ENCODE measurements at places on chromosomes 2 and 18.

DNA sequence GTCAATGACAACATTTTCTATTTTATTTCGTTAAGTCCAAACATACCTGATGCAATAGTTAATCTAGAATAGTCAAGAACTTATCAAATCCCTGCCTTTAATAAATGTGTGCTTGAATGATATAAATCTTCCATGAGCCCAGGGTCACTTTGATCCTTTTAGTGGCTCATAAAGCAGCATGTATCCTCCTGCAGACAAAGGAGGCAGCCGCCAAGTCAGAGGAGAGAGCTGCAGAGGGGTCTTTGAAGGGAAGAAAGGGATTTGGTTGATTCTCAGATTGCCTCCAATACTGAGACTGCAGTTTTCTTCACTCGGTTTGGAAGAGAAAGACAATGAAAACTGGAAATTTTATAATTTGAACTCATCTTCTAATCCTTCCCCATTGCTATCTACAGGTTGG lies 378.4 kb upstream of the PIK3C3 start:
- DNase-seq: no peak

- peak; percentile 67 for DNase-seq
These were observed 58.1 kb upstream of the PELI1 start for GRCh38 chr2:64202206-64202845.

DNA sequence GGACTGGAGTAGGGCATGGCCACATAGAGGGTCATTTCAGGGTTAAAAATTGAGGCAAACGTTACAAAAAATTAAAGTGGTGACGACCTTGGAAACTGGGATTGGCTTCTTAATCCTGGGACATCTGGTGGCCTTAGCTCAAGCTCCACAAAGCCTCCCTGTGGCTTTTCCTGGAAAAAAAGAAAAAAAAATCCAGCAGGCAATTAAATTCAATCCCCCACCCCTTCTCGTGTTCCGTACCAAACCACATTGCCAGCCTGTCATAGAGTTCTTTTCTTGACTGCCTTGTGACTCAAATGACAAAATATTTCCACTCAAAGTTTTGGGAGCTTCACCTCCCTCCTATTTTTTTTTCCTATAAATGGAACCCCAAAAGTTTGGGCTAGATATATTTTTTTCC lies 195.6 kb downstream of the HRH4 start:
- DNase-seq: no peak

DNA sequence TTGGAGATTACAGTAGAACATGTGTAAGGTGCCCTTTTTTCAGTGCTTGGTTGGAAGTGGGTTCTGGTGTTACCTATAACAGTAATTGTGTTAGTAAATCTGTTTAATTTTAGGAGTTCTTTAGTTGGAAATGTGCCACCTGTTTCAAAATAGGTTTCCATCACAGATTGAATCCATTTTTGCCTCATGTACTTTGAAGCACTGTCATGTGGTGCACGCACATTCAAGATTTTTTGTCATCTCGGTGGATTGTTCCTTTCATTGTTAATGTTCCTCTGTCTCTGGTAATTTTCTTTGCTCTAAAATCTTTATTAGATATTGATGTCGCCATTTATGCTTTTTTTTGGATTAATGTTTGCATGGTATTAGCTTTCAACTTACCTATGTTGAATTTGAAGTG lies 1.3 kb downstream of the ATP9B start:
- DNase-seq: no peak

DNA sequence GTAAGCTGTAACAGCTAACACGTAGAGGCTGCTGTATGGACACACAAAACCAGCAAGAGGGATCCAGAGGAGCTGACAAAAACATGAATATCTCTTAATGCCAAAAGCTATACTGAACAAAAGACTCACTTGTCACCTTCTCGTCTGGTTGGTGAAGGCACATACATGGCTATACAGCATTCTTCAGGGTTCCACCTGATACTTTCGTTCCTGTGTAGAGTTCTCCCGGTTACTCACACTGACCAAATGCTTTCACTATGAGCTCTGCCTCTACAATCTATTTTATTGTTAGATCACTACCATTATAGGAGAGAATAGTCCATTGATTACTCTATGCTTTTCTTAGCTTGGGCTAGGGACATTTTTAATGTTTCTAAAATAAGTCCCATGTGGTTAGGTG lies 193.1 kb downstream of the HNMT start:
- no peak for DNase-seq

DNA sequence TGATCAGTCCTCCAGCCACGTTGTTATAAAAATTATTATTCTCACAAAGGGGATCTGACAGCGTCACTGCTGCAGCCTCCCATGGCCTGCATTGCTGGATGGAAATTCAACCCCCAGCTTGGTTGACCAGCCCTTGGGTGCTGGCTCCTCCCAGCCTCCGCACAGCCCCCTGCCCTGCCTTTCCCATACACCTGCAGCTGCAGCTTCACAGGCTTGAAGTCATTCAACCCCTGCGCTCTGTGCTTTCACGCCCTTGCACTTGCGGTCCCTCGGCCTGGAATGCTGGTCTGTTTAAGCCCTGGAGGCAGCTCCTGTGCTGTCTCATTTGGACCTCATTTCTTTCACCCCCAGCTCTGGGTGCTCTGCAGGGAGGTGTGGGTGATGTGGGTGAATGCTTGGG lies 860 bp upstream of the CD8A start:
- no peak for DNase-seq

DNA sequence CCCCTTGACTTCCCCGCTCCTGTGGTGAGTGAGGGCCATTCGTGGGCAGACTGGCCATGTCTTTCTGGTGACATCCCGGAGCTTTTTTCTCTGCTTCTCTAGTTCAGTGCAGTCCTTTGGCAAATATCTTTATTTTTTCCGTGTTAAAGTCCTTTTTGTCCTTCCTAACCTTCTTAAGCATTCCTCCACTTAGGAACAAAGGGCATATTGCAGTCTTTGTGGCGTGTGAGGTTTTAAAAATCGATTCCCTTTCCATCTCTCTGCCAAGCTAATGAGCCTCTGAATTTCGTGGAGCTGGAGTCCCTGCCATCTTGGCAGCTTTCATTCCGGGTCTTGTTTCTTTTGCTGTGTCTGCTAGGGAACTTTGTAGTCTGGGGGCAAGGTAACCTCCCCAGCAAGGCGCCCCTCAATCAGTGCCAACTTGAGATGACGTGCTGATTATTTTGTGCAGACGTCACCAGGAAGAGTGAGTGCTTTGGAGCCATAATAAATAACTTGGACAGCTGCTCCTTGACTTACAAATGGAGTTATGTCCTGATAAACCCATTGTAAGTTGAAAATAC lies 5.1 kb downstream of the CNNM3 start:
- DNase-seq: no peak

- no peak for DNase-seq
These were observed 62.4 kb upstream of the TNP1 start for GRCh38 chr2:216922175-216922780.

- DNase-seq: no peak
These were observed 963.6 kb downstream of the BCL11A start for GRCh38 chr2:59589881-59590280.

- no peak for DNase-seq
These were observed 4.3 kb downstream of the C2orf68 start for GRCh38 chr2:85607268-85608215.

GRCh38 chr2:105522645-105523044 lies 123.8 kb upstream of the FHL2 start:
- DNase-seq: no peak

- DNase-seq: no peak
These were observed 107.5 kb downstream of the MSTN start for GRCh38 chr2:189954989-189955388.

- no peak for DNase-seq
These were observed 148.0 kb upstream of the SLC14A2 start for GRCh38 chr18:45467293-45467692.

GRCh38 chr2:240966906-240967680 lies 31.3 kb upstream of the SNED1 start:
- DNase-seq: no peak

DNA sequence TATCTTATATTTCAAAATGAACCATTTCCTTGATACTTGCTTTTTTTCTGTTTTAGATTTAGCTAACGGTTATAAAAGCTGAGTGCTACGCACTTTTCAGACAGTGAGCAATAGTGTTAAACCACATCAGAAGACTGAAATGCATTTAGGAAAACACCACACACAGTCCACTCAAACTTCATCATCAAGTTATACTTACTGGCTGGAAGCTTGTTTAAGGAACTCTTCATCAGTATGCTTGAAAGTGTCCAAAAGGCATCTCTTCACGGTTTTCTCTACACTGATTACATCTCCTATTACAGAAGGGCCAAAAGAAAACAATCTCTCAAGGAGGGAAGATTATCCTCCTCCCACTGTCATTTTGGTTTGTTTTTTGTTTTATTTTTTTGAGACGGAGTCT lies 19.7 kb downstream of the ILKAP start:
- DNase-seq: no peak

- DNase-seq: no peak
These were observed 1.4 kb upstream of the FAM168B start for GRCh38 chr2:131094463-131095281.

GRCh38 chr18:29651122-29651680 lies 1391.3 kb downstream of the DSC3 start:
- DNase-seq: no peak

DNA sequence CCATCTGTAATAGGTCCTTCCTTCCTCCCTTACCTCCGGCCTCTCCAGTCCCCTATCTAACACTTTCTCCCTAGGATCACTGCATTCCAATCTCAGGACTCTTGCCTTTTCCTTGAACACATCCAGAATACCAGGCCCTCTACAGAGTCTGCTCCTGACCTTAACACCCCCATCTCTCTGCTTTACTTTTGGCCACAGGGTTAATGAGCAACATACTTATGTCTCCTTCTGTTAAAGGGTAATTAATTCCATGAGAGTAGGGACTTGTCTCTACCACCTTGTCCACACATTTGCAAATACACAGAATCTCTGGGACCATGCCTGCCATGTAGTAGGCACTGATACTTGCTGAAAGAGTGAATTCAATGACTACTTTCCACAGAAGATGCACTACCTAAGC lies 94.9 kb downstream of the COBLL1 start:
- no peak for DNase-seq

DNA sequence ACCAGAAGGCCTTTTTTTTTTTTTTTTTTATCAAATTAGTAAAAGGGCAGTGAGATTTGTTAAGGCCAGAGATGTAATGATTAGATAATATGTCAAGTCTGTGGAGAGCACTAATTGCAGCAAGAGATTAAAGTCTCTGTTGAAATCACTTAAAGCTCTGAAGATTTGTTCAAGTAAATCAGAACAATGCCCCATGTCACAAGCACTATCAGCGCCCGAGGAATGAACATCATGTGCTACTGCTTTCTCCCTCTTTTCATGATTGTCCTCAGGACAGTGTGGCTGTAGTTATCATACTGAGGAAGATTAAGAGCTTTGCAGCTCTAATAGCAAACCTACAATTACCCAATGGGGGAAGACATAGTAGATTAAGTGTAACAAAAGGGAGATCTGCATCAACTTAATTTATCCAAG lies 71.1 kb downstream of the TDRD15 start:
- no peak for DNase-seq

DNA sequence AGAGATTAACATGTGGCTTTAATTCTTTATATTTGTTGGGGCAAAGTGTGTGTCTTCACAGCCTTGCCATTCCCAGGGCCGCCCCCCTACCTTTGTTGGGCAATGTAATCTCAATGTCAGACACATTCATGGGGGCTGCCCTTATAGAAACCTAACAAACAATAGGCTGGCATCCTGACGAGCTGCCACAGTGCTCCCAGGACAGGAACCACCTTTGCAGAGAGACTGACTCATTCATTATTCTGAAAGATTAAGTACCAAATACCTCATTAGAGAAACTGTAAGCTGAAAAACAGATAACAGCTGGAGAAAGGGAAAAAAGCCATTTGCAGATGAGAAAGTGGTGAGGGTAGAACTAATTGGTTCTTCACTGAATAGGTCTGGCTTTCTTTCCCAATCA lies 1587.5 kb upstream of the PIK3C3 start:
- no peak for DNase-seq

DNA sequence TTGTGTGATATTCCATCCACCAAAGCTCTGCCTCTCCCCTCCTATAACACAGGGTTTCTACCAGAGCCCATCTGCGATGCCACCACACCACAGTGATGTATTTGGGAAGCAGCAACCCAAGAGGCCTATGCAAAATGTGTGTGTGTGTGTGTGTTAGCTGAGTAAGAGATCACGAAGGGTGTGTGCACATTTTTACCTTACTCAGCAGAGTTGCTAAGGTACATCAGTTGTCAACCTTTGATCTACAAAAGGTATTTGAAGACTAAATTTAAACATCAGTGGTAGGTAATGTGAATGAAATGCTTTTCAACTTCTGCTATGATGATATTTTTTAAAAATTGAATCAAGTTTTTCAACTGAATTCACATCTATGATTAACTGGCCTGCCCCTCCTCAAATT lies 227.6 kb downstream of the FBXO15 start:
- DNase-seq: no peak

GRCh38 chr2:165825041-165825440 lies 31.0 kb upstream of the GALNT3 start:
- DNase-seq: no peak

DNA sequence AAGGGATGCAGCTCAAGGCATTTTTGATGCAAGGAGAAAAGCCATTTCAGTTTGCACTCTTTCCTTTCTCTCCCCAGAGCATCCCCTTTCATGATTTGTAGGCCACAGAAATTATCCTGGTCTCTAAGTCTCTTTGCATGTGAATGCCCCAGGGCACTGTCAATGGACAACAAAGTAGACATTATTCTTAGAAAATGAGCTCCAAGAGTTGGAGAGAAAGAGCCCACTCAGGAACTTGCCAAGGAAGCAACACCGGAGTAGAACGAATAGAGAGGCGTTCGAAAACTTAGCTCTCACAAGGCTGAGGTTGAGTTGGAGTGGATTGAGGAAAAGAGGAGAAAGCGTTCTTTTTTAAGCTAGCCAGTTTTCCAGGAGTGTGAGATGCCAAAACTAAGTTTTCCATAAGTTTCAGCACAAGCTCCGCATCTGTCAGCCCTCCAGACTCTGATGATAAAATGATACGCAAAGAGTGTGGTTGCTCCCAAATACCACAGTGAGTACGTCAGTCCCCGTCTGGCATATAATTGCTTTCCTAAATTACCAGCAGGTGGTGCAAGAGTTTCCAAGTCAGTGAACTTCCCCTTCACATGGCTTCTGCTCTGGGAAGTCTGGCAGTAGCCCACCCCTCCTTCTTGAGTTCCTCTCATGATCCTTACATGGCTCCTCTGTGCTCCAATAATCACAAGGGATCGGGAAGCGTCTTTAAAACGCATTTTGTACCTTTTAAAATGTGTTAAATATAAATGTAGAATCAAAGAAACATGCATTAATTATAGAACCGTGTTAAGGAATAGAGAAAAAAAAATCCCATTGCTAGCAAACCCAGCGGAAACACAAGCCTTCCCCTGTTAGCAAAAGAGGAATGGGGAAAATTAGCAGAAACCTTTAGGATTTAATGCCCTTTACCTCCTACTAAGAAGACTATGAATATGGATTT lies 1060.6 kb upstream of the FANCL start:
- peak; percentile 15 for DNase-seq

- no peak for DNase-seq
These were observed 92.7 kb downstream of the VWC2L start for GRCh38 chr2:214503568-214503967.

DNA sequence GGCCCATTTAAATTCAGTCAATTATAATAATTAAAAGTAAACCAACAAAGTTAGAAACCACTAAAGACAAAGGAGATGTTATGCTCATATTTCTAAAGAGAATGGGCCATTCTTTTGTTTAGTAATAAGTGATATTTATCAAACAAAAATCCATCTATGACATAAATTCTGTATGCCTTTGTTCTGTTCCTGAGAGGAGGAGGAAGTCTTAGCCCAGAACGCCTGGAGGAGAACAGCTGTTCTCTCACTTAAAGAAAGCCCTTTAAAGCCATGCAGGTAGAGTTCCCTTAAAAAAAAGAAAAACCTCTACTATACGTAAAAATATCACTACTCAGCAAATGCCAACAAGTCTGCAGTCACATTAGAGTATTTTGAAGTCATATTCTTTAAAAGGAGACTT lies 15.5 kb downstream of the LAMA1 start:
- DNase-seq: no peak
